Activated naive CD4-positive, alpha-beta T cell (primary cell): ENCODE measurements at places on chromosomes 2 and 18.

DNA sequence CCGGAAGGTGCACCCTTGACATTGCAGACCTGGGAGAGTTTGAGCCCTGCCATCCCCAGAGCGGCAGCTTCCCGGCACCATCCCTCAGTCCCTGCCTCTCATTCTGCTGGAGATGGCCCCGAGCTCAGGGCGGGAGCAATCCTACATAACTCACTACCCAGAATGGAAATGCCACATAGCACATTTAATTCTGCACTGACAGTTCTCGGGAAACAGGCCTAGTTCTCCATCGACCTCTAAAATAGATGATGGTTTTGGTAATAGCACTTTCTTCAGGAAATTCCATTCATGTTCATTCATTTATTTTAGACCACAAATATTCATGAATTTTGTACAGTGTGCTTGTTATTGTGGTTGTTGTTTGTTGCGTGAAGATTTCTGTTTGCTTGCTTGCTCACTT lies 92.9 kb upstream of the SLC14A2 start:
- no peak for DNase-seq

DNA sequence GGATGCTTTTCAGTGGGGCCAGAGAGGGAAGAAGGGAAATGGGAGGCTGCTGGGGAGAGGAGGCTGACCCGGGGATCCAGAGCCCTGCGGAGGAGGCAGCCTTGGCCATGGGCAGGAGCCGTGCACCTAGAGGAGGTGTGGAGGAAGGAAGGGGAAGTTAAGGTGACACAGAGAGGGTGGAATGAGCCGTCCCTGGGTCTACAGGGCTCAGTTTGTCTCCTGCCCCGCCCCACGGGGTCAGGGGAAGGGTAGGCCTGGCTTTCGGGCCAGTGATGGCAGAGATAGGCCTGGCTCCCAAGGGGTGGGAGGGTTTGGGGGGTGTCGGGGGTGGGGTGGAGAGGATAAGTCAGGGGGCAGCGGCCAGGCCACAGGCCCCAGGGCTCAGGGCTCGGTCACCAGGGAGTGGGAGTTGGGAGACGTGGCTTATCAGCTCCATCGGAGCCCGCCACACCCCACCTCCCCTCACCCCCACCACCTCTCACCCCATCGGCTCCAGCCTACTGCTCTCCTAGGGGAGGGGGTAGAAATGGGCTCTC lies 39.5 kb upstream of the NOTO start:
- no peak for DNase-seq

DNA sequence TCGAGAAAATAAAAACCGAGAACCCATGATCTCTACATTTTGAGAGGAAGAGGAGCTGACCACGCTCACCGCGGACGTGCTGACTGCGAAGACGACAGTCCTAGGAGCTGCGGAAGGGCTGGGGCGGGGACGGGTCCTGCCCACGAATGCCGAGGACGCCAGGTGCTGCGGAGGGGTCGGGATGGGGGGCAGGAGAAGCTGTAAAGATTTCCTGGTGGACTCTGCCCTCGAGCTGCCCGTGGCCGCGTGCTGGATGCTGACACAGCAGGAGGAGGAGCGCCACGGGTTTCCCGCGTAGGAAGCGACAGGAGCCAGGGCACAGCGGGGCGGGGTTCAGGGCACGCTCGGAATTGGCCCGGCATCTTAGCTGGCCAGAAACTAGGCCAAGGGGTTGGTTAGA lies 22.2 kb downstream of the ZSCAN30 start:
- DNase-seq: no peak

GRCh38 chr2:44531289-44531688 lies 169.5 kb downstream of the CAMKMT start:
- no peak for DNase-seq

GRCh38 chr2:26477911-26478253 lies at the start of gene OTOF:
TSS of gene OTOF (minus strand) at chr2:26478124.
- DNase-seq: no peak

DNA sequence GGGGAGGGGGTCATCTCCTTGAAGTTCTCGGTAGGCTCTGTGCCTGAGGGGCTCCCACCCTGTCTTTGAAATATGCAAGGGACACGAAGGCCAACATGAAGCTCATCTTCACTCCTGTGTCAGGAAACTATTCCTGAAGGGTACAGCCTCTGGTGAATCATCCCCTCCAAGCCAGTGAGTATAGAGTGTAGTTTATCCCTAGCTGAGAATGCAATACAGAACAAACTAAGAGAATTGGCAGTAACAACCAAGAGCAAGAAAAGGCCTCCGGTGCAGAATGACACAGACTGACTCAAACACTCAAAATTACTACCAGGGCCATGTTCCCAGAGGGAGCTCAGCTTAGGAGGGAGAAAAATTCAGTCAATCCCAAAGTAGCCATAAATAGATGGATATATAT lies 413.3 kb downstream of the BCL11A start:
- DNase-seq: no peak

GRCh38 chr18:8701546-8702118 lies 3.7 kb upstream of the MTCL1 start:
- DNase-seq: no peak

- no peak for DNase-seq
Observed at GRCh38 chr2:217095511-217096205, 235.8 kb upstream of the TNP1 start.

GRCh38 chr2:204268971-204269370 lies 276.3 kb upstream of the PARD3B start:
- DNase-seq: no peak

DNA sequence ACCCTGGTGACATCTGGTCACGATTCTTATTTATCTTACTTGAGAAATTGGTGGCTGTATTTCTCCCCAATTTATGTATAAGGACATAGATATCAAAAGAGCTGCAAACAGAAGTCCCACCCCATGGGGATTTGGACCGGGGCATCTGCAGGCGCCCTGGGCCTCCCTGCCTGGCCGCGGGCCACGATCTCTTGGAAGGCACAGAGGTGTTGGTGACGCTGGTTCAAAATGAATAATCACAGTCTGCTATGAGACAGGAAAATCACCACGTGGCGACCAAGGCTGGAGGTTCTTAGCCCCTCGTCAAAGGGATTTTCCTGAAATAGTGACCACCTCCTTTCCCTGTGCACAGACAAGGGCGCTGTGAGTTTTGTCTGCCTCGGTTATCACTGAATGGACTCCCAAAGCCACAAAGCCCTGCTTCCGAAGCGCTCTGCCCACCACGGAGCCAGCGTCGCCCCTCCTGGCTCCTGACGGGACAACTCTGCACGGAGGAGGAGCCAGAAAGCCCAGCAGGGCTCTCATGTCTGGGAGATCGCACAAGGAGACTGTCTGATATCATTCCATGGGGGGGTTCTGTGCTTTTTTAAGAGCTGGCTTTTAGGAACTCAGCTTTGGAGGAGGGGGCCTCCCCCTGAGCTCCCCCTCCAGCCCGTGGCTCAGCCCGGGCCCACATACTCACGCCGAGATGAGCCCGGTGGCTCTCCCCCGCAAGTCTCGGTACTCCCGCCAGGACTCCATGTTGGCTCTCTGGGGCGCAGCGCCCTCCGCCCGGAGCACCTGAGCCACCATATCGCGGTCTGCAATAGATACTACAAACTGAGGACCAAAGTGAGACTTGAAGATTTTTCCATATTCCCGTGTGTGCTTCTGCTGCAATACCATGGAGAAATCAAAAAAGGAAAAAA lies 14.6 kb downstream of the CYP27C1 start:
- no peak for DNase-seq

DNA sequence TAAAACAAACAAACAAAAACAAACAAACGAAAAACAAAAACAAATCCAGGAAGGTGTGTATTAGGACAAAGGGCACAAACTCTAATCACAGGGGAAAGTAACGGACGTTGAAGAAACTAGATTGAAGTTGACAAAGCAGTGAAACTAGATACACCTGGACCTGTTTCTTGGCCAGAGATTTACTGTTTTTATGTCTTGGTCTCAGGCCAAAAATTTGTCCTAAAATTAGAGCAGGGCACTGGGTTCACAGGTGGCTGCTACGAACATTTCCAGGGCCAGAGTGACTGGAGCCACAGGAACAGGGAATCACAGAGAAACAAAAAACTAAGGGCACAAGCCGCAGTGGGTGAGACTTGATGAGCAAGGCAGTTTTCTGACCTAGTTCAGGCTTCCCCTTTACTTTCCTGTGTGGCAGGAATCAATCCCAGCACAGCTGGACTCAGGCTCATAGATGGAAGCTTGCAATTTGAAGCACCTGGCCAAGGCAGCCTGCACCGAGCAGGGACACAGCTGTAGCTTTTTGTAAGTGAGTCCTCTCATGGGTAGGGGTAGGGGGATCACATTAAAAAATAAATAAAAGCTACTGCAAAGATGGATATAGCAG lies 329.4 kb downstream of the DLGAP1 start:
- DNase-seq: no peak

DNA sequence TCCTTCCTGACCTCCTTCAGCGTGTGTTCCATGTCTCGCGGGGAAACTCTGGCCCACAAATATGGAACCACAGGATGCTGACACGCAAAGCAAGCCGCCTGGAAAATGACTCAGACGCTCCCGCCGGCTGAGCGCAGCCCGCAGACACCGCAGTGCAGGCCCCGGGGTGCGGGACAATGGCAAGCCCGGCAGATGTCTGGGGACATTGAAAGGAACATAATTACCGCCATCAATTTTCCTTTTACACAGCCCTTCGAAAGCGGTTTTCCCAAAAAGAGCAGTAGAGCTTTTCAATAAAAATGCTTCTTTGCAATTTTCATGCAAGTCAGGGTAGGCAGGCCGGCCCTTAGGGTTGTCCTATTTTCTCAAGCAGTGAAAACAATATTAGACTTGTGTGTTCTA lies 159.2 kb upstream of the SH3BP4 start:
- no peak for DNase-seq

DNA sequence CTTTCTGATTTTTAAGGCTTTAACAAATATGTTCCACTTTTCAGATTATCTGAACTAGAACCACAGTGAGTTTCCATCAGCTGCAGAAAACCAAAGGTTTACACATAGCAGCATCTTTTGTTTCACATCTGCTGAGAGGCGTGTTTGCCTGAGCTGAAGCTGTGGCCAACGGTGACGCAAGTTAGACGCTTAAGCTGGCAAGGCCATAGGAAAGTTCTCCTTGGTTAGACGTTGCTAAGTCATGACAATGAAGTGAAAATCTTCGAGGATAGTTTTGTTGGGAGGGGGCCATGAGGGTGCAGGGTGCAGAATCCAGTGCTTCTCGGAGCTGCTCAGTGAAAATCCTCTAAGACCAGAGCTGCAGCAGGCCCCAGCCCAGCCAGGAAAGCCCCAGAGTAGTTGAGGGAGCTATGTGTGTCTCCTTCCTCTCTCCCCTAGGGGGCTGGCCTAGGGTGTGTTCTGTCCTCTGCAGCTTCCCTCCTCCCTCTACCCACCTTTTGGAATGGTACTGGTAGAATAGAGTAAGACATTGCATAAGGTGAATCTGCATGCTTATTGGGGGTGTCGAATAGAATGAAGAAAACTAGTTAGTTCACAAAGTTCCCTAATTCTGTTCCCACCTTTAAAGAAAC lies 105.4 kb downstream of the FHOD3 start:
- DNase-seq: no peak

DNA sequence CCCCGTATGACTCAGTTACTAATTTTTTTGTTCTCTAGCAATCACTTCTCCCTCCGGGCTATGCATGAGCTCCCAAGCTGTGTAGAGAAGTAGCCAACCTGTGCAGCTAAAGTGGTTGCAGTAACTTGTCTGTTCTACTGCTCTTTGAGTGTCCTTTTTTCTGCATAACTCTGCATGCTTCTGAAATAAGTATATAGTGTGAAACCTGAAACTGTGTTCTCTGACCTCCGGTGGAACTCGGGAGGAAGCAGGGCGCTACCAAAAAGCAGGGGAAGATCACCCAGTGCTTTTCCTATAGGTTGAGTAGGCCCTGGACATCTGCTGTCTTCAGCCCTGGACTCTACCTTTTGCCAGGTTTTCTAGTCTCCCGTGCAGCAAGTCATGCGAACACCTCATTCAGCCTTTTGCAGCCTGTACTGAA lies 47.8 kb downstream of the PHLPP1 start:
- no peak for DNase-seq

DNA sequence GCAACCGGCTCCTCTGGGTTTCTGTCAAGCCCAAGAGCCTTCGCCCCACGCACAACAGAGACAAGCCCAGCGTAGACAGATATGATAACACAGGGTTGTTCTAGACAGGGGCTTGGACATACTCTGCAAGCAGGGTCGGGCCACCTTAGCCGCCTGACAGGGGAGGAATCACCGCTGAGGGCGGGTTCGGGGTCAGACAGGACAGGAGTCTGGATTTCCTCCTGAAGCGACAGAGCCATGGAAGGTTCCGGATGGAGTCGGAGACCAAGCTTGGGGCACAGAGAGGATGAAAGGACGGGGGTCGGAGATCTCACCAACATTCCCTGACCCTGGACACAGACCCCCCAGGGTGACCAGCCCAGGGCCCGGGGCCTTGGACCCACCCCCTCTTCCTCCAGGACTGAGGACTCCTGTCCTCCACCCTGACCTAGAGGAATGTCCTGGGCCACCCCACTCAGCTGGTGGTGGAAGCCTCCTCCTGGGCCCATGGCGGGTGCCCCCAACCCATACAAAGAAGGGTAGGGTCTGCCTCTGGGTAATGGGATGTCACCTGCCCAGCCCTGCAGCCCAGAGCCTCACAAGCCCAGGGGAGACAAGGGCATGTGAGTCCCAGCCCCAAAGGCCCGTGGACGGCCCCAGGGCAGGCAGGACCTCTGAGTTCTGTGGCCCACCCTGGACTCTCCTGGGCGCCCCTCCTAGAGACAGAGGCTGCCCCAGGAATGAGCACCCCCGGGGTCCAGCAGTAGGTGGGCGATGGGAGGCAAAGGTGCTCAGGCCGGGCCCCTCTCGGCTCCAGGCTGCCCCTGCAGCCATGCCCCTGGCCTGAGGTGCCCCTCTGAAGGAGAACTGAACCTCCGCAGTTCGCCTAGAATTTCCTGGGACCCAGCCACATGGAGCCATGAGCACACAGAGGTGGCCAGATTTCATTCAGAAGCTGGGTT lies 44.1 kb upstream of the GPC1 start:
- DNase-seq: no peak

DNA sequence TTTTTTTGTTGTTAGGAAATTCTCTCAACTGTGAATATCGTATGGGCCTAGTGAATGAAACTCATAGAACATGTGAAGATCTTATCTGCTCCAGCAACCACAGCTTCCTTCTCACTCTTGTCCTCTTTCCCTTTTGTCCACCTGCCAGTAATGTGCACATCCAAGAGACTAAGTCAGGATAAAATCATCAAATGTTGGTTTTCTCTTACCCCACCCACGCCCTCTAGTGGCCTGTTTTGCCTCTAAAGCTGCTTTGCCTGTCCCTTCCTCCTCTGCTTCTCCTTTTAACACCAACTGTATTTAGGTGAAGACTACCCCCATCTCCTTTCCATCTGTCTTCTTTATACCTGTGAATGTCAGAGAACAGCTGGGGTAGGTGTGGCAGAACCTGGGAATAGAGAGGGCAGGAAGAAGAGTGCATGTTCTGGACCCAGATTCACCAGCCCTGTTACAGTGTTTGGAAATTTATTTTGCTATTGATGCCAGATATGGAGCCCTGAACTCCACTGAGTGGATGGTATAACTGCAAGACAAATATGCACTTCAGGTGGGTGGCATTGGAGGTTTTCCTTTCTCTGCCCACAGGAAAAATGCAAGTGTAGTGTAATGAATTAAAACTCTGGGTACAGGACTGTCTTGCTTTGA lies 8.4 kb upstream of the MGAT5 start:
- DNase-seq: peak; percentile 65
